ENCODE measurements at places on chromosomes 2 and 18.

DNA sequence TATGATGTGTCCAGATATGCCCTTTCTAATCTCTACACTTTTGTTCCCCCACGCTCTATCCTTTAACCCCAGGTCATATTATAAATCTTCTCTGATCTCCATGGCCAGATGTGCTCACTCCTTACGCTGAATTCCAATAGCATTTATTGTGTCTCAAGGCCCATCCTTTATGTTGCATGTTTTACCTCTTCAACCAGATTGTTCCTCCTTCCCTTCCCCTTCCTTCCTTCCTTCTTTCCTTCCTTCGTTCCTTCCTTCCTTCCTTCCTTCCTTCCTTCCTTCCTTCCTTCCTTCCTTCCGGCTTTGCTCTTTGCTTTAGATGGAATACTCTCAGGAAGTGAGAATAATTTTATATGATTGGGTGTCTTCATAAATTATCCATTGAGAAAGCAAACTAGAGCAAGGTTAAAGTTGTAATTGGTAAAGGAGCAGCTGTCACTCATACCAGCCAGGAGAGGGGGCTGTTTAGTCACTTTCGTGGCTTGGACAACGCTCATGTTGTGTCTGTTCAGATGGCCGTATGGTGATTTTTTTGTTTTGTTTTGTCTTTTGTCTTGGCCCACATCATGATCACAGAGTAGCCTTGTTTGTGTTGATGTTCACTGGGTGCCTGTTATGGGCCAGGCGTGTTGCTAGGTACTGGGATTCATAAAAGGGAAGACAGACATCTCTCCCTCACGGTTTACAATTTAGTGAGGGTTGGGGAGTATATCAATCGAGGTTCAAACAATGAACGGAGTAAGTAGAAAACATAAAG lies 68.0 kb downstream of the DAW1 start:
- DNase-seq: peak; percentile 42

GRCh38 chr2:196066291-196067087 lies 2.1 kb downstream of the DNAH7 start:
- peak; percentile 34 for DNase-seq

DNA sequence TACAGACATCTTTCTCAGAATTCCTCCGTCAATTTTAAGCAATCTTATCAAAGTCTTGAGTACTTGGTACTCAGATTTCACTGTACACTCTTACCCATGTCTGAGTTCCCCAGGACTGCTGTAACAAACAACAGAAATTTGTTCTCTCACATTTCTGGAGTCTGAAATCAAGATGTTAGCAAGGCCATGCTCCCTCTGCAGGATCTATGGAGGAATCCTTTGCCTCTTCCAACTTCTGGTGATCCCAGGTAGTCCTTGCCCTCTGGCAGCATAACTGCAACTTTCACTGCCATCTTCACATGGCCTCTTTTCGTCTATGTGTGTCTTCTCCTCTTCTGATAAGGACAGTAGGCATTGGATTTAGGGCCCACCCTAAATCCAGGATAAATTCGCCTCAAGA lies 17.1 kb upstream of the CACNB4 start:
- DNase-seq: peak; percentile 17

DNA sequence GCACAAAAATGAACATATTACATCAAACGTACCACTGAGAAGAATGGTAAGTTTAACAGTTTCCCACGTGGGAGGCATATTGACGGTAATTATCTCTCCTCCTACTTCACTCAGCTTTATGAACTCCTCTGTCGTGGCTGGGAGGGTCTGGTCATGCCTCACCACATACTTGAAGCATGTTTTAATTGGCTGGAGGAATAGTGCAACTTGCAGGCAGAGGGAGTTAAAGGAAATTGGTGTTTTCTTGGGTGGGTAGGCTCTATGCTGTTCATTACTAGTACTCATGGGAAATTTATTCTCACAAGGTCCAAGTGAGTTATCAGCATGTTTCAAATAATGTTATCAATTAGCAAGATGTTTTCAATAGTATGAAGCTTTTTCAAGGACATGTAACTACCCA lies 767.0 kb downstream of the PLCL1 start:
- no peak for DNase-seq

DNA sequence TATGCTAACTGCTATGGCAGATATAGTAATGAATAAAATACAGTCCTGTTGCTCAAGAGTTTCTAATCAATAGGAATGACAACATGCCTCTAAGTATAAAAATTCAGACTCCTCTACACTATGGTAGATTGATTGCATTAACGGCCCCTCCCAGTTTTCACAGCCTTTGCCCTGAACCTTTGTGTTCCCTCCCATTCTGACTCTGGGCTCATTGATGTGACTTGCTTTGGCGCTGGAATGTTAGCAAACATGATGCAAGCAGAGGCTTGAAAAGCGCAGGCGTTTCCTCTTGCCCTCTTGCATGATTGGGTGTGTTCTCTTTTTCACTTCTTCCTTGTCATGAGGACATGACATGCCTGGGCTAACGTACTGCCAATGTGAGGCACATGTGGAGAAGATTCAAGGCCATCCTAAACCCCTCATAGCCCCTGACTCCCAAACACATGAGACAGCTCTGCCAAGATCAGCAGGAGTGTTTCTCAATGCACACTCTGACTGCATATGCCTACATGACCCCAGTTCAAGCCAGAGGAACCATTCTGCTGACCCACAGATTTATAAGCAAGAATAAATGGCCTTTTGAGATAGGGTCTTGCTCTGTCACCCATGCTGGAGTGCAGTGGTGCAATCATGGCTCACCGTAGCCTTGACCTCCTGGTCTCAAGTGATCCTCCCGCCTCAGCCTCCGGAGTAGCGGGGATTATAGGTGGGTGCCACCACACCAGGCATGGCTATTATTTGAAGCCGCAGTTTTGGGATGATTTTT lies 49.7 kb upstream of the CD28 start:
- no peak for DNase-seq

GRCh38 chr2:164792316-164793170 lies 49.1 kb downstream of the COBLL1 start:
- DNase-seq: no peak

- peak; percentile 52 for DNase-seq
Observed at GRCh38 chr2:112690853-112691401, 29.9 kb upstream of the NT5DC4 start.

DNA sequence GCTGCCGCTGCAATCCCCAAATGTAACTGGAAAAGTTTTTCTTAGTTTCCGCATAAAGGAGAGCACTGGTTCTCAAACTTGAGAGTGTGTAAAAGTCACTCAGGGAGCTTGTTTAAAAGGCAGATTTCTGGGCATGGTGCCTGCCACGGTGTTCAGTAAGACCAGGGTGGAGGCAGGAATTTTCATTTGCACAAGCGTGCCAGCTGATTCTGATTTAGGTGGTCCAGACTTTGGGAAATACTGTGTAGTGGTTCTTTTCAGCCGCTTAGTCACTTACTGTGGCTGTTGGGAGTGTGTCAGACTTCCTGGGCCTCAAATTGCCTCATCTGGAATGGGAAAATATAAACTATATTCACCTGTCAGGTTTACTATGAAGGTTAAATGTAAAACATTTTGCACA lies 788 bp downstream of the ARMC9 start:
- peak; percentile 74 for DNase-seq

- DNase-seq: peak; percentile 9
Observed at GRCh38 chr2:172986040-172986439, 89.6 kb upstream of the MAP3K20 start.

- DNase-seq: peak; percentile 48
Observed at GRCh38 chr2:216029416-216030129, 16.2 kb upstream of the MREG start.

DNA sequence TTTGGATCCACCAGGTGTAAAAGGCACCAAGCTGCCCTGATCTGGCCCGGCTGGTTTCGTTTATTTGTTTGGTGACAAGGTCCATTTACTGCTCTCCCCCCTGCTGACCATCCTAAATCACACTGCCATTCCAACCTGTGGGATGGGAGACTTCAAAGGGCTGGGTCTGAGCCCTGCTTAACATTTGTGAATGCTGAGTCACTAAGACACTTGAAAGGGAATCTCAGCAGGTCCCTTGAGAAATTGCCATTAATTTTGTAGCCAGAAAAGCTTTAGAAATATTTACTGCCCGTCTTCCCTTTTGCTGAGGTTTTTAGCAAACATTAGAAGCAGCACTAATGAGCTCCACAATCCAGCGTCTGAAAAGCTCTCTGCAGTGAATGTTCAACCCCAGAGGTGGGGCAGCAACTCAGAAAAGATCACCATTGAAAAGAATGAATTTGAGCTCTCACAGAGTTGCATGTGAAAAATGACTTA lies 133.8 kb downstream of the ARL4C start:
- peak; percentile 85 for DNase-seq

DNA sequence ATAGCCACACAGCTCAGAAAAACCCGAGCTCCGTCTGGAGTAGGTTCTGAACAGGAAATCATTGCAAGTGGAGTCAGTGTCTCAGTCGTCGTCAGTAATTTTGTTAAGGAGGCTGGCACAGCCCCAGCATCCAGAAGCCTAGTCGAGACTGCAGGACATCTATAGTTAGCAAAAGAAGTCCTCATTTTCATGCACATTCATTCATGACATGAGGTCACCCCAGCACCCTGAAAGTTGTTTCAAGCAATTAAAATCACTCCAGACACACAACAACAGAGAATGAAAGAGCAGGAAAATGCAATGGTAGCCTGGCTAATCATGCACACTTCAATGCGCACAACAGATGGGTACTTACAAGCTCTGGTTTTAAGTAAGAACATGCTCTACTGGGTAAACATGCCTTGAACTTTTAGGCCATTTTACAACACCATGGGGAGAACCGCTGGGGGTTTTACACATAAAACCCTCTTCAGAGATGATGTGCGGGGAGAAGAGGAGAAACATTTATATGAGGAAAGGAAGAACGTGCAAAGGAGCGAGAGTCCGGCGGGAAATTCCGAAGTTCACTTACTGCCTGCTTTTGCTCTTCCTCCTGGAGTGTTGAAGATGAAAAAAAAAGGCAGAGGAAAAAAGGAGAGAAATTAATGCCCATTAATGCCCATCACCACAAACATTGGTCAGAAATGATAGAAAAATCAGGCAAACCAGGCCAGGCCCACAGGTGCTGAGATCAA lies 77.4 kb upstream of the DNMT3A start:
- DNase-seq: no peak

DNA sequence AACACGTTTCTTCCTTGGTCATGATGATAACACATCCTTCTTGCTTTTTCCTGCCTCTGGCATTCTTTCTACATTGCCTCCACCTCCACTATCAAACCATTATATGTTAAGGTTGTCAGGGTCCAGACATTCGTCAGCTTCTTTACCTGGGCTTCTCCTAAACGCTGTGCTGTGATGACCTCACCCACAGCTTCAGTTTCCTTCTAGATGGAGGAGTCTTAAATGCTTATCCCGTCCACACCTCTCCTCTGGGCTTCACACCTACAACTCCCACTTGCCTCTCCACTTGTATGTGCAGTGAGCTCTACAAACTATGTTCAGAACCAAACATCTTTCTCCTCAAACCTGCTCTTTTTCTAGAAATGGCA lies 666 bp upstream of the STAT1 start:
- DNase-seq: no peak

- peak; percentile 36 for DNase-seq
Observed at GRCh38 chr2:190979906-190980629, 33.9 kb downstream of the STAT1 start.

- DNase-seq: no peak
Observed at GRCh38 chr2:3129867-3130266, 247.8 kb downstream of the EIPR1 start.

- DNase-seq: peak; percentile 52
Observed at GRCh38 chr2:169073211-169073962, 4.0 kb downstream of the DHRS9 start.

- DNase-seq: no peak
Observed at GRCh38 chr2:127545796-127546195, 10.3 kb downstream of the MYO7B start.

DNA sequence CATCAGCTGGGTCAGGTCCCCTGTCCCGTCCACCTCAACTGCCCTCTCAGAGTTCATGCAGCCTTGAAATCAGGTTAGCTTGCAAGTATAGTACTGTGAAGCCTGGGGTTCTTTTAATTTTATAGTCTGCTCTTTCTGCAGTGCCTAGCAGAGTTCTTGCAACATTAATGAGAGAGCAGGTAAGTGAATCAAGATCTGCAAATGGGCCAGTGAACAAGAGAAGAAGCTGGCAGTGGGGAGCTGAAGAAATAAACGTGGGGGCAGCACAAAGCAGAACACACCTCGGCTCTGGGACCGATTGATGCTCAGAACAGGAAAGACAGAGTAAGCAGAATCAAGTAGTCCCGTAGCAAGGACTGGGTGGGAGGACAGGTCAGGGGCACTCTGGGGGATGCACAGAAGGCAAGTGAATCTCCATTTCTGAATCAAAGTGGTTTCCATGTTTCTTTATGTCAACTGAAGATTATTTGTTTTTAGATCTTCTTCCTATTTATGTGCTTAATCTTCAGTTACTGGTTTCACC lies 675.5 kb downstream of the RNF144A start:
- no peak for DNase-seq

- no peak for DNase-seq
Observed at GRCh38 chr2:100965596-100965995, 36.5 kb upstream of the RPL31 start.

DNA sequence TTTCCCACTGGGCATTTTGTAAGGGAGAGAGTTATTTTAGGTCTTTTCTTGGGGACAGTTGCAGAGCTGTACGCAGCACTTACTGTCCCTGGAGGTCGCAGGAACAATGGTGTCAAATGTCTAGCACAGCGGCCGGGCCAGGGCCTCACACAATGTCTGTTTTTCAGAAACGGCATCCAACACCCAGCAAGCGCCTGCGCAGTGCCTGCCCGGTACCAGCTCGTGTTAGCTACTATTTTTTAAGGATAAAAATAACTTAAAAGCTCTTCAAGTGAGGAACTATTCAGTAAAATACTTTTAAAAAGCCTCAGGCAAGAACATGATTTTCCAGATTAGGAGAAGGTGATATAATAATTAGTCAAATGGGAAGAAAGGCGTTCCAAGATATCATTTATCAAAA lies 90.0 kb downstream of the MBP start:
- DNase-seq: no peak

DNA sequence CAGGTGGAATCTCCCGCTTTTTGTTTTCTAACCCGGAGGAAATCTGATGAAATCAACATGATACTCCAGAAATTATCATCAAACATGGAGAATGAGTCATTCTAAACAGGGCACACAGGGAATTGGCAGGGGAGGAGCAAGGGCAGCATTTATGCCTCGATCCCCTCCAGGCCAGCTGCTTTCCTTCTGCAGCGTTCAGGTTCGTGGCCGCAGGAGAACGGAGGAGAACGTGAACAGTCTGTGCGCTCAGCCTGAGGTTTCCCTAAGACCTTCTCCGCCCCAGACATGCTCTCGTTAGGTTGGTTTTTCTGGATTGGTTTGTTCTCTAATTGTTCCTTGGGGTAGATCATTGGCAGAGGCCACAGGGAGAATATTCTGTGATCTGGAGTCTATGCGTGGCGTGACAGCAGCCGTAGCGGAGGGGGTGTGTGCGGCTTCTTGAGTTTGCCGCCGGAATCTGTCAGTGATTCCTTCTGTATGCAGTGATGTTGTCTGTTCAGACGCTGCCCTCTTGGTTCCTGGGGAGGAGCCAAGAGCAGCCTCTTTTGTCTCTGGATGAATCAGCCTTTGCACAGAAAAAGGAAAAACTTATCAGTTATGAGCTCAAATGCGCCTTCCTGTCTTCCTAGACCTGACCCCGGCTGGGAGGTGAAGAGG lies 75.9 kb downstream of the SH3BP4 start:
- DNase-seq: peak; percentile 85

Measured in M059J (cell line).